GM19239 (cell line): ENCODE measurements at places on chromosomes 7 and 10.

- no peak for DNase-seq
Observed at GRCh38 chr10:42963312-42963711, 113.6 kb upstream of the RET start.

GRCh38 chr10:78802866-78803265 lies 265.9 kb upstream of the ZMIZ1 start:
- DNase-seq, result no peak

GRCh38 chr10:13810568-13810967 lies 223.8 kb downstream of the PRPF18 start:
- no peak for DNase-seq

DNA sequence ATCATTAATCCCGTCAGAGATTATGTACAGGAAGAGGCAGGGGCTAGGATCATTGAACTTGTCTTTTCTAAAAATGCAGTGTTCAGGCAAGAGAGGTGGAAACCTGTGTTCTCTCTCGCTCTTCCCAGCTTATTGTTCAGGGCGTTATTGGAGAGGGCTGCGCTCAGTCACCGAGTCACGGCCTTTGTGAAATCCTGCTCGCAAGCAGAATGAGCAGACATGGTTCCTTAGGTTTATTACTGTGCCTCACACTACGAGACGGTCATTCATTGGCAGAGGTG lies 631 bp upstream of the PRKRIP1 start:
- no peak for DNase-seq

- DNase-seq, result peak; percentile 31
Observed at GRCh38 chr10:95266674-95267095, 24.1 kb downstream of the PDLIM1 start.

DNA sequence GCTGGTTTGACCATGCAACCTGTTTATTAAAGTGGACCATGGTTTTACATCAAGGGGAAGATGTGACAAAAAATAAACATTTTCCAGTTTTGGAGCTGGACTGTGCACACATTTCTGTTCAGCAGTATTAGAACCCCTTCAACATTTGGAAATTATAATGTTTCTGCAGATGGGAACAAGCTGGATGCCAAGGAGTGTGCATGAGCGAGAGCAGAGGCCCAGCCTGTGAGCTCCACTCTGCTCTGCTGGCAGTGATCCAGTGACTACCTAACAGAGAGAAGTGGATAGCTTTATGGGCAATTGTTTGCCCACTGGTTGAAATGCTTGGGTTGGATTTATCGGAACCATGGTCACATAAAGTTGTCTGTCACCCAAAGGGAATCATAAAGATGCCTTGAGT lies 456.7 kb downstream of the NRG3 start:
- DNase-seq, result no peak

- no peak for DNase-seq
Observed at GRCh38 chr10:70672165-70673042, at the start of gene ADAMTS14. Gene ADAMTS14 (plus strand): TSS chr10:70672506. CDS start chr10:70672803, 297 bp downstream.

DNA sequence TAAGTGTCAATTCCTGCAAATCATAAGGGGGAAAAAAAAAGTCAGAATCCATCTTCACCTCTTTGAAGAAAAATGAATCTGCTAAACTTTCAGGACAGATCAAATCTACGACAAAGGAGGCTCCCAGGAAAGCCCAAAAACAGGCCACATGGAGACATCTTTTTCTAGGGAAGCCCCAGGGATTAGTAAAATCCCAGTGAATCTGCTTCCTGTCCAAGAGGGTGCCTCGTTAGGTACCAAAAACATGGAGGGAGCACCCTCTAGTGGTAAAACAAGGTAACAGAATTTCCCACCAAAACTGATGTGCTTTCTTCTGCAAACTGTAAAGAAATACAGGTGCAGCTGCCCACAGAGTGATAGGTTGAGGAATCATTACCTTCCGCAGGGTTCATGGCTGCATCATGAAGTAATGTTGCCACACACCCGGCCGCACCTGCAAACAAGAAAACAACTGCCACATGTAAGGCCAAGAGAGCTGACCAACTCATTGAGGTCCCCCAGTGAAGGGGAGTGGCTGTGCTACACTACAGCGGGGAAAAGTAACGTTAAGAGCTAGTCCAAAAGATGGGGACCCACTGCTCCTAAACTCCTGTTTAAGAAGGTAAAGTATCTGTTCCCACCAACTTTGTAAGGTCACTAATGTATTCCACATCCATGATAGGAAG lies 7.9 kb downstream of the SLC25A28 start:
- DNase-seq, result peak; percentile 52
